DMS153 (cell line): ENCODE measurements at places on chromosomes 1 and 21.

DNA sequence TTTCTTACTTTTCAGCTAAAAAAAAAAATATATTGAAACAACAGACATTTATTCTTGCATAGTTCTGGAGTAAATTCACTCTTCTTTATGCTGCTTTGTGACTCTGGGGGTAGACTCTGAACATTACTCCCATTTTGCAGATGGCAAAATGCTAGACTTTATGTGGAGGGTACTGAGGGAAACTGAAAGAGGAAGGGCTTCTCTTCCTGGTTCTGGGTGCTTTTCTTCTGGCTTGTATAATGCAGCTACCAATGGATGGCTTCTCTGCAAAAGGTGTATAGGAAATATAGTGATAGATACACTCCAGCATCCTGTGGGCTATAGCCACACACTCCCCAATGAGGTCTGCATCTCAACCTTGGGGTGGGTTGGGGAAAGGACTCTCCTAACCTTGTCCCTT lies 19.7 kb upstream of the ZBTB40 start:
- no peak for DNase-seq

- DNase-seq: no peak
Observed at GRCh38 chr1:90835661-90836344, 118.7 kb upstream of the BARHL2 start.

DNA sequence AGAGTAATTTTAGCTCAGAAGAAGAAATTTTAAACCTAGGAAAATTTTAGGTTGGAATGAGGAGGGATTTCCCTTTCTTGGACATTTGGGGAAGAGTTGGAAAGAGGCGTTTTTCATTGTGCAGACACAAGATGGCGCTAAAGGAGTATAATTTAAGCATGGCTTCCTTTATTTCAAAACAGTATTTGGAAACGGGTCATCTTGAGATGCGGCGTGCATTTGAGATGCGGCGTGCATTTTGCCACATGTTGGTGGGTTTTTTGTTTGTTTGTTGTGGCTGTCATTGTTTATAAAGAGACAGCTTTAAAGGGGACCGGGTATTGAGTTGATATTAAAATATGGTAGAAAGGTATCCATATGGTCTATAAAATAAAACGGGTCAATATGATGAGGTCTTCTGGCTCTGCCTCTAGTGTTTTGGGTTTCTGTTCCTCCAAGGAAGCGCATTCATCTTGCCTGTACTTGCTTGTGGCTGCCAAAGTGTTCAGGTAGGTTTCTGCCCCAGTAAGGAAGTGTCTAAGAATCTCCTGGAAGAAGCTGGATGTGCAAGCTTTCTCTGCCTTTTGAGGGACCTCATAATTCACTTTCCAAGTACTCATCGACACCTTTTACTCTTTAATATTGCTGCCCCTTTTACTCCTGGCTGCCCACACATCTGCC lies 210.3 kb downstream of the SLC35F3 start:
- DNase-seq: no peak

- DNase-seq: peak; percentile 45
Observed at GRCh38 chr1:38153778-38154470, 107.3 kb upstream of the POU3F1 start.

DNA sequence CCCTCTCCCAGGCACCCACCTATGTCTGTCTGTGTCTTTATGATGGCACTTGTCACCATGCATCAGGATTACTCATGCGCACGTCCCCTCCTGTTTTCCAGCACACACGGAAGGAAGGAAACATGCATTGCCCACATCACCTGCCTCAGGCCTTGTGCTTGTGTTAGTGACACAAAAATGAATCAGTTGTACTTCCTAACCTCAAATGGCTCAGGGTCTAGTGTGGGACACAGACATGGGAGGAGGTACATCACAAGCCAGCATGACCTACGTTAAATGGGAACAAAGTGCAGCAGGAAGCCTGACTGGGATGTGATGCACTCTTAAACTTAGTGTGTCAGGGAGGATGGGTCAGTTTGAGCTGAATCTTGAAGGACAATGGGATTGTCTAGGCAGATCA lies 126.7 kb downstream of the TRABD2B start:
- no peak for DNase-seq

DNA sequence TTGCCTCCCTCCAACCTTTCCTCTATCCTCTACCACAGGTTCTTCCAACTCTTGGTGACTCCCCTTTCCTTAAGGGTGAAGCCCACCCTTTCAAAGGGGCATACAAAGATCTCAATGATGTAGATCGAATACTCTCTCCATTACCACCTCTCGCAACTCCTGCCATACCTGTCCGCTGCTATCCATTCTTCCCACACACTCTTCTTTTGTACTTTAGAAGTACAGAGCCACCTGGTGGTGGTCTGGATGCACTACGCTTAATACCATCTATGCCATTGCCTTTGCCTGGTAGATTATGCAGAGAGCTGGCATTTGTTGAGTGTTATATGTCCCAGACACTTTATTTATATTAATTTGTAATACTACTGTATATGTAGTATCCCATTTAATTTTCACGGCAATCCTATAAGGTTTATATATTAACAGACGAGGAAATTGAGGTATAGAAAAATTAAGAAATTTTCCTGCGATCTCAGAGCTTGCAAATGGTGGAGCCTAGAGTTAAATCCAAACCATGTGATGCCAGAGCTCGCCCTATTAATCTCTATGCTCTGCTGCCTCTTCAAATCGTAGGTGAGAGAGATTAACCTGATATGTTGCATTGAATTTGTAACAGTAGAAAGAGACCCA lies 22.9 kb downstream of the TSHB start:
- peak; percentile 63 for DNase-seq

DNA sequence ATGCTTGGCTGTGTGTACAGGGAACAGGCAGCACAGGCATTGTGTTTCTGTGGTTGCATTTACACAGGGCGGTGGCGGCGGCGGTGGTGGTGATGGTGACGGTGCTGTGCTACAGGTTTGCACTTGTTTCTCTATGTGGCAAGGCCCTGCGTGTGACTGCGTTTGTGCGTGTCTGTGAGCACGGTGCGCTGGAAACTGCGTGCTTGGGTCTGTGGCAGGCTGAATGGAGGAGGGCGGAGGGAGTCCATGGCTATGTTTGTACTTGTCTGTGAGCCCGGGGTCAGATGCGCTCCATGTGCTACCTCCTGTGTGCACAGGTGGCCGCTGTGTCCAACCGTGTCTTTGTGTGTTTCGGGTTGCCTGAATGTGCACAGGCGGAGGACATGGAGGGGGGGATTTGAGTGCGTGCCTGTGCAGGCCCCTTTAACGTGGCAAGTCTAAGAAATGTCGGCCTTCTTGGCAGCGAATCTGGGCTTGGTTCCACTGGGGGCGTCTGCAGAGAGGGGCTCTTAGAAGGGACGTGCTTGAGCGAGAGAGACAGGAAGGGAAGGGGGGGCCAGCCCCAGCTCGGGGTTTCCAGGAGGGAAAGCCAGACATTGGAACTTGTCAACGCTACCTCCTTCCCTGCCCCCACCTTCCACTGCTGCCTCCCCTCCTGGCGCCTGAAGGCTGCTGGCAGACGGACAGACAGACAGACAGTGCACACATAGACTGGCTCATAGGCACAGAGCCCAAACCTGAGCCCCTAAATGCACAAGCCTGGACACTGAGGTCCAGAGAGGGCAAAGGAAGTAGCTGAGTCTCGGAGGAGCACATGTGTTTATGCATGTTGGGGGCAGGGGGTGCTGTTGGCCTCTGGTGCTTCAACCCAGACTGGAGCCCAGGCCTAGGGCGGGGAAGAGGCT lies 32.7 kb upstream of the WASF2 start:
- DNase-seq: peak; percentile 73

GRCh38 chr1:87528754-87529517 lies 200.3 kb downstream of the LMO4 start:
- no peak for DNase-seq

GRCh38 chr1:169113613-169114119 lies 7.2 kb downstream of the ATP1B1 start:
- DNase-seq: no peak

GRCh38 chr1:185490924-185491323 lies 173.9 kb upstream of the IVNS1ABP start:
- DNase-seq: no peak

GRCh38 chr21:26528882-26529281 lies 44.2 kb downstream of the CYYR1 start:
- no peak for DNase-seq

GRCh38 chr1:109791495-109792043 lies 27.8 kb upstream of the EPS8L3 start:
- DNase-seq: no peak

DNA sequence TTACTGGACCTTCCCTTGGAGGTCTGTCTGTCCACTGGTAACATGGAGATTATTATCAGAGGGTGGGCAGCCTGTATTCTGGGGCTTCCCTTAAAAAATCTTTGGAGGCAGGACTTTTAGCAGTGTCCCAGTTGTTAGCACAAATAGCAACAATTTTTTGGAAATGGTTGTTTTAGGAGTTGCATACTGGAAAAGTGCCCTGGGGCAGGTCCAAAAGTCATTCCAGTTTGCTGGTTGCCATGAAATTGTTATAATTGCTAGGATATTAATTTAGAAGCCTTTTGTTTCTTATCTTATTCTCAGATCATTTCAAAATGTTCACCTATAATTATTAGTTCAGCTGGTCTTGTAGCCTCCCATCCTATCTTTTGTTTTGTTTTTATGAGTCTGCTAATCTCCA lies 71.0 kb downstream of the PTGS2 start:
- no peak for DNase-seq

DNA sequence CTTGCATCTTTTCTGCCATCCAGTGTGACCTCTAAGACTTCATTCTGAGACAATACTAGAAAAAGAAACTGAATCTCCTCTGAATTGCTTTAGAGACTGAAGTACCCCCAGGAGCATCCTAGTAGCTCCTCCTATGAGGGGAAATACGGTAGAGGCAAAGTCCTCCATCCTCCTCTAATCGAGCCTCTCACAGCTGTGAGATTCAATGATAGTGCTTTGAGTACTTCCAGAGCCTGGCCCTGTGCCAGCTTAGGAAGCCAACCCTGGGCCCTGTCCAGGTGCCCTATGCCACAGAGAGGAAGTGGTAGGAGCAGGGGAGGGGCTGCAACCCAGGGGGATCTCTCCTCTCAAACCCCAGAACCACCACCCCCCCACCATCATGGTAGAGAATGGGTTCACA lies 10.7 kb downstream of the RORC start:
- peak; percentile 91 for DNase-seq

DNA sequence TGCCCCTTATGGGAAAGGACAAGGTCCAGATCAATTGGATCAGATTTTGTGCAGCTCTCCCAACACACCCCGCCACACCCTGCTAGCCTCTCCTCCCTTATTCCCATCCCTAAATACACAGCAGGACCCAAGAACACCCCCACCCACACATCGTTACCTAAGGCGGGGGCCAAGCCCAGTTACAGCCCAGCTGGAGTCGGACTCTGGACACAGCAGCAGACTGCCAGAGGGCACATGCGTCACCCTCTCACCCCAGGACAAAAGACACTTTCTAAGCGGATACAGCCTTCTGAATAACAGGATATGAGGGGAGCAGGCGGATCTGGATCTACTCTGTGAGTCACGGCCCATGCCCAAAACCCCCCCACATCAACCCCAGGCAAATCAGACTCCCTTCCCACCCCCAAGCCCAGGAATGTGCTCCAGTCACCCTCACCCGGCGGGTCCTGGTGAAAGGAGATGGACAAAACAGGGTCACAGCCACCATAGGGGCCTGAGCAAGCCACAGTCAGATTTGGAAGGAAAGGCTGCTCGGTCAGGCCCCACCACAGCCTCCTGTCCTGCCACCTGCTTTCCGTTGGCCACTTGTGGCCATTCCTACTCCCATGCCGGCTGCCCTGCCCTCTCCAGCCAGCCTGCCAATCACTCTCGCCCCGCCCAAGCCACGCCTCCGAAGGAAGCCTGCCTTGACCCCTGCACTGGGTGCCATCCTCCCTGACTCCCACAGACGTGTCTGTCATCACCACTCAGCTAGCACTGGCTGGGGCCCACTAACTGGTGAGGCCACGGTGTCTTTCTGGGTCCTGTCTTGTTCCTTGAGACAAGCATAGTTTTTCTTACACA lies 4.0 kb downstream of the S100A16 start:
- no peak for DNase-seq

GRCh38 chr1:158700552-158700951 lies at the start of gene OR6K2:
Gene OR6K2 (minus strand): TSS chr1:158700652. CDS start chr1:158700652, 0 bp downstream.
- no peak for DNase-seq

GRCh38 chr1:183114441-183114840 lies 71.6 kb upstream of the LAMC2 start:
- no peak for DNase-seq

GRCh38 chr1:208737922-208738321 lies 493.7 kb upstream of the PLXNA2 start:
- DNase-seq: no peak

DNA sequence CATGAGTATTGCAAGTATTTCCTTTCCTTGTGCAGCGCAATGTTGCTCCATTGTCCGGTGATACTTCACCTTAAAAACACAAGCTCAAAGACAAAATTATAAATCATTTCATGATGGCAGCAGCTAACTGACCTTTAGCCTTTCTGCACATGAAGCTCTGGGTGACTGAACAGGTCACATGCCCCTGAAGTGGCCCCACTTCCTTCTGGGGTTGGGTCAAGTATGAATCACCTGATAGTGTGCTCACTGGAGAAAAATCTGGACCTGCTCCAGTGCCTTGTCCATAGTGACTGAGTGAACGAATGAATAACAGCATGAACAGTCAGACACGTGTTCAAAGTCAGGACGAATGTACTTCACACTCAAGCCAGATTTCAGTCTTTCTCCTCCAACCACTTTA lies 658.9 kb downstream of the NPHP4 start:
- DNase-seq: no peak

- DNase-seq: no peak
Observed at GRCh38 chr1:172845371-172845770, 186.5 kb downstream of the FASLG start.

DNA sequence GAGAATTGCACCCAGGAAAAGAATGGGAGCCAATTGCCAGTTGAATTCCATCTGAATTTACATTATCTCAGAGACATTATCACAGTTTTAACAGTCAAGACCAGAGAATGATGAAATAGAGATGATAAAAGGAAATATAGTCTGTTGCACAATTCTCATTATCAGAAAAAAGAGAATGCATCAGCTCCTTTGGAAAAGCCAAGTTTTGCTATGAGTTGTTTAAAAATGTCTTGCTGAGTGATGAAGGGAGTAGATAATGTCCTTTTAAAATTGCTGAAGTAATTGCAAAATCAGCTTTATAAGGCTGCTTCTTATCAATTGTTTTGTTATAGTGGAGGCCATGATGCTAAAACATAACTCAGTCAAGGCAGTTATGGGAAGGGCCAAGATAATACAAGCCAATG lies 37.9 kb upstream of the EEIG2 start:
- no peak for DNase-seq

GRCh38 chr1:150262388-150263320 lies 5.1 kb downstream of the CA14 start:
- no peak for DNase-seq
